Stimulated activated CD8-positive, alpha-beta memory T cell treated with anti-CD3 and anti-CD28 coated beads, Interleukin-7, amount 100 ng/mL, for 1 hour (primary cell): ENCODE measurements at places on chromosomes 5 and 9.

DNA sequence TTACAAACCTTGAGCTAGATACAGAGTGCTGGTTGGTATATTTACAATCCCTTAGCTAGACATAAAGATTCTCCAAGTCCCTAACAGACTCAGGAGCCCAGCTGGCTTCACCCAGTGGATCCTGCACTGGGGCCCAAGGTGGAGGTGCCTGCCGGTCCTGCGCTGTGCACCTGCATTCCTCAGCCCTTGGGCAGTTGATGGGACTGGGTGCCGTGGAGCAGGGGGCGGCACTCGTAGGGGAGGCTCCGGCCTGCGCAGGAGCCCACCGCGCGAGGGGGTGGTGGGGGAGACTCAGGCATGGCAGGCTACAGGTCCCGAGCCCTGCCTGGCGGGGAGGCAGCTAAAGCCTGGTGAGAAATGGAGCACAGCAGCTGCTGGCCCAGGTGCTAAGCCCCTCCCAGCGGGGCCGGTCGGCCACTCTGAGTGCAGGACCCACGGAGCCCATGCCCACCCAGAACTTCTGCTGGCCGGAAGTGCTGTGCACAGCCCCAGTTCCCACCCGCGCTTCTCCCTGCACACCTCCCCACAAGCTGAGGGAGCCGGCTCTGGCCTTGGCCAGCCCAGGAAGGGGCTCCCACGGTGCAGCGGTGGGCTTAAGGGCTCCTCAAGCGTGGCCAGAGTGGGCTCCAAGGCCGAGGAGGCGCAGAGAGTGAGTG lies 1464.7 kb downstream of the EFNA5 start:
- DNase-seq, result no peak

DNA sequence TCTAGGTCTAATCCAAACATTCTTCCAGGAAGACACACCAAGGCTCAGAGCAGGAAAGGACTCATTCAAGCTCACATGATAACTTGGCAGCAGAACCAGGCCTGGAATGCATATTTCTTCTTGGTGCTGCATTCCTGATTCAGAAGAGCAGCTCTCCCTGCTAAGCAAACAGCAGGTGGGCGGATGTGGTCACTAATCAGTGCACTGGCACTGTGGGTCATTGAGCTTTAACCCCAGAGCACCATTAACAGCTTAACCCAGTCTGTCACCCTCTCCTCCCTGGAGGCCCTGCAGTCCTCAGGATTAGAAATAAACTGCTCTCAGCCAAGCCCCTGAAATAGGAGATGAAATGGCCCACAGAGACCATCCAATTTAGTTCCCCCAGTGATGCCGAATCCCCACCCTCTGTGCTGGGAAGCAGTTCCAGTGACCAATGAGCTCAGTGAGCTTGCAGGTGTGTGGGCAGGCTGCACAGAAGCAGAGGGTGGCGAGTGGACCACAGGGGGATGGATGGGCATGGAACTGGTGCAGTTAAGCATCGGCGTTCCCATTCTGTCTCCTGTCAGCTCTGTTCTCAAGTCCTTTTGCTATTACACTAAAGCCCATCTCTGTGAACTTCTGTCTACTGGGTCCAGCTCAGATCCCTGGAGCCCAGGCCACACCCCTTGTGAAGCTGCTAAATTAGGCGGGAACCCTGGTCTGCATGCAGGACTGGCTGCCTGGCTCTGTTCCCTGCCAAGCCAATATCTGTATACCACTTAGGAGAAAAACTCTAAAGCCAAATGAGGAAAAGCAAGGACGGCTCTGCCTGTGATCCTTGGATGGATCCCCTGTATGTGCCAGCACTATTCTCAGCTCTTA lies 16.6 kb upstream of the MEGF9 start:
- no peak for DNase-seq

GRCh38 chr9:108978205-108978604 lies 35.1 kb downstream of the CTNNAL1 start:
- DNase-seq, result no peak

- DNase-seq, result no peak
Observed at GRCh38 chr5:130578354-130578753, 586.7 kb downstream of the HINT1 start.

GRCh38 chr9:749716-750115 lies 91.8 kb upstream of the DMRT1 start:
- DNase-seq, result no peak

GRCh38 chr9:130213911-130214761 lies 41.9 kb downstream of the NCS1 start:
- no peak for DNase-seq

DNA sequence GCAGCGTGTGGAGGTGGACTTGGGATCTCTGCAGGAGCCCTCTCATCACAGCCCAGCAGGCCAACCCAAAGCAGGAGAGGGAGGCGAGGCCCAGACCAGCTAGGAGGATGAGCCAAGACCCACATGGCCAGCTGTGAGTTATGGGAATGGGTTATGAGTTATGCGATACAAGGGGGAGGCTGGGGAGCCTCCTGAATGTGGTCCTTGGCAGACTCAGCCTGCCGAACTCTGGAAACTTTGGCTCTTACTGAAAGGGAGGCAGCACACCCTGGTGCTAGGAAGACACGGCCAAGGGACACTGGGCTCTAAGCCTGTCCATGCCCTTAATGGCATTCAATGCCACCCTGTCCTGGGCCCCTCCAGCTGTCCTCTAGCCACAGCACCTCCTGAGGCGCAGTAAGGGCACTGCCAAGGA lies 7.7 kb upstream of the VAV2 start:
- DNase-seq, result no peak

GRCh38 chr5:134007581-134008265 lies 2.9 kb upstream of the VDAC1 start:
- DNase-seq, result no peak

DNA sequence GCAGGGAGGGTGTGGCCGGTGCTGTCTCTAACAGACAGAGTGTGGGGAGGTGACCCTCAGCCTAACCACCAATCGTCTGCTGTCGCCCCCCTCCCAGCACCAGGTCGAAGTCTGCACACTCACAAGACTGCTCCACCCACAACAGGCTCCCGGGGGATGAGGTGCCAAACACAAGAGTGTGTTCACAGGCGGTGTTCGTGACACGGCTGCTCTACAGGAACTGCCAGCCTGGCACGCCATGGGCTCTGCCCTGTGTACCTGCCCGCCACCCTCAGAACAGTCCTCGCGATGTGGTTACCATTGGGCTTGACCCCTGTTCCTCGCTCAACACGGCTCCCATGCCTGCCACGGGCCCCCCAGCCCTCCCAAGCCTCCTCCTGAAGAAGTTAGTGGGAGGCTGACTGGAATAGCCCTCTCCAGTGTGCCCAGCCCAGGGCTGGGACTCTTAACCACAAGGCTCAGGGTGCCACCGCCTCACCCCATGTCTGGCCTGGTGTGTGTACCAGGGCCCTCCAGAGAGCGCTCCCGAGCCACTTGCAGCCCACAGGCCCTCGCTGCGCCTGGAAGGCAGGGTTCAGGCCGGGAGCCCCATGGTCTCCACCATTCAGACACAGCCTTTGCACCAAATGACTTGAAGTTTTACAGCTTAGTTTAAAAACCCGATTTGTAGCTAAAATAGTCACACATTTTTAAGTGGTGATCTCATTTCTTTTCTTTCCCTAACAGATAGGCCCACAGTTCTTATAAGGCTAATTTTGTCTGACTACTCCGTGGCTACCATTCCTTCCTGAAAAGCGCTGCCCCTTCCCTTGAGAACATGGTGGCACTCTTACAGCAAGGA lies 102.5 kb downstream of the CAMSAP1 start:
- DNase-seq, result no peak
